Spleen (tissue), 13 donors: ENCODE measurements at places on chromosomes 13 and 19. TPM values are rescaled to one million over a fixed set of nuclear protein-coding genes. Genes with fewer than 3 reads are reported as not detected.

DNA sequence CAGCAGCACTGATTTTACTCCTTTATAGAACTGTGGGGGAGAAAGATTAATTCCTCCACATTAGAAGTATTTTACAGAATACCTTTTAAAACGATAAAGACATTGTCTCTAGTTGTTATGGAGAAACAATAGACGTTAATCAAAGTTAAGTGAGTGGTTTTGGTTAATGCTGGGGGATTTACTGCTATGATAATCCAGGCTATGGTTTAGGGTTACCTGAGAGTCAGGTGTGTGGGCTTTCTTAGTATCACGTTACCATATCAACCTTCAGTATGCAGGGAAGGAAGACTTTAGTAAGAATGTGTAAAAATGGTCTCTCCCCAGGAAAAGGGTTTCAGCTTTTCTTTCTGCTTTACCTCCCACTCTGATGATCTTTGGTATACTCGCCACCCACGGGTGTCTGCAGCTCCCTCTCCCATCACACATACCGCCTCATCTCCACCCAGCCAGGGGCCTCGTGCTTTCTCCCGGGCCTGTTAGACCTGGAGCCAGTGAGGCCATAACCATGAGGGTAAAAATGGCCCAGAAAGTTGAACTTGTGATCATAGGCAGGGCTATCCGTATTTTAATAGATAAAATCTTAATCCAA is 45.6 kb upstream of the WDFY2 start:
- peaks cover 9% of the 10 kb centered on the region for H3K4me1 ChIP-seq
- H3K27ac ChIP-seq: no peak overlapping the region
- no peak for DNase-seq
- H3K4me3 ChIP-seq: no peak overlapping the region
- H3K36me3 ChIP-seq: no peaks in the 10 kb centered on the region
- no peaks in the 10 kb centered on the region for H3K27me3 ChIP-seq

DNA sequence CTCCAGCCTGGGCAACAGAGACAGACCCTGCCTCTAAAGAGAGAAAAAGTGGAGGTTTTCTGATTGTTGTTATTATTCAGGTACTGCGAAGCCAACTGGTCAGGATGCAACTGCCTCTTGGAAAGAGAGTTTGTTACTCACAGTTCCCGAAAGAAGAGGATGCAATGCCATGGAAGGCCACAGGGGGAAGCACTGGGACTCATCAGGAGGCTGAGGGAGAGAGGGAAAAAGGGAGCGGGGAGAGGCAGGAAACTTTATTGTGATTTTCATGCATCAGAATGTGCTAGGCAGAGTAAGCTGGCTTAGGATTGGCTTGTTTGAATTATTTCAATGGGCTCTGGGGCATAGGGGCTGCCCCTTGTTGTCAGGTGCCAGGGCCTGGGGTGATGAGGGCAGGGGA is 27.6 kb downstream of the MYO9B start:
- peaks cover 41% of the 10 kb centered on the region for H3K4me1 ChIP-seq
- no peaks in the 10 kb centered on the region for H3K27me3 ChIP-seq
- peak overlapping the region; percentile 93 for H3K27ac ChIP-seq
- no peak overlapping the region for H3K4me3 ChIP-seq

GRCh38 chr19:49653466-49653806 is 11.4 kb downstream of the SCAF1 start:
- H3K4me1 ChIP-seq: peaks cover 9% of the 10 kb centered on the region
- no peaks in the 10 kb centered on the region for H3K27me3 ChIP-seq
- no peaks in the 10 kb centered on the region for H3K36me3 ChIP-seq

GRCh38 chr19:821825-822503 is at the start of gene PLPPR3:
Gene PLPPR3, minus strand, starts transcription at chr19:821955. Its CDS starts 396 bp downstream, at chr19:821559.
- H3K4me3 ChIP-seq: peak within 1 kb of the TSS; percentile 13
- no peaks in the 10 kb centered on the region for H3K36me3 ChIP-seq
- DNase-seq: no peak
- no peak within 1 kb of the TSS for H3K27ac ChIP-seq

- DNase-seq: no peak
- no peak overlapping the region for H3K4me3 ChIP-seq
- no peaks in the 10 kb centered on the region for H3K36me3 ChIP-seq
- no peak overlapping the region for H3K27ac ChIP-seq
Measured at GRCh38 chr13:47337781-47338507, 441.1 kb upstream of the HTR2A start.

DNA sequence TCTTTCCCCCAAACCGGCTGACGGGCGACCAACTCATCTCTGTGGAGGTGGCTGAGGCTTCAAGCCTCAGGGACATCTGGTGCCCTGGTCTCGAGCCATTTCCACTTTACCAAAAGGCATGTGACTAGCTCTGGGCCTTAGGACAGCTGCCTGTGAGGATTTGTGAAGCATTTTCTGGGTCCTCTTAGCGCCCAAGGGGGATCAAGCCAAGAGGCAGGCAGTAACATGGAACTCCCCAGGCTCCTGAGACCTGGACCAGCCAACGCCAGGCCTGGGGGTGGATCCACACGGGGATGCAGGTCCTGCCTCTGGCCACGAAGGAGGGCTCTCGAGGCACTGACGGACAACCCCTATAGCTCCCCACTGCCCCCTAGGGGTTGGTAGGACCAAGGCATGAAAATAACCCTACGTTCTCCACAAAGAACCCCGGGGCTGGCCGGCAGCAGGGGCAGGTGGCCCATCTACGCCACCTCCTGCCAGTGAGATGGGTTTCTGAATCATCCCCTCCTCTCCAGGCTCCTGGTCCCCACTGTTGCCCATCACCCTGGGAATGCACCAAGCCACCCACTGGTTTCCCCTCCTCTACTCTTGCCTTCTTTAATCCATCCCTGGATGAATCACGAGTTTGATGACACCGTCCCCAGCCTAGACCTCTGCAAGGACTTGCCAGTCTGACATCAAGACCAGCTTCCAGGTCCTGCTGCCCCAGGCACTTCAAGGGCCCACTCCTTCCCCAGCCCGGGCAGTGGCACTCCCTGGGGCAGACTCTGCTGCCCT is 7.0 kb upstream of the MYDGF start:
- H3K27ac ChIP-seq: no peak overlapping the region
- no peak for DNase-seq
- H3K4me1 ChIP-seq: no peaks in the 10 kb centered on the region
- no peaks in the 10 kb centered on the region for H3K27me3 ChIP-seq

PPP1R15A gene
- 47.6 TPM for total RNA-seq

STOML3 gene
- total RNA-seq: not detected

DNA sequence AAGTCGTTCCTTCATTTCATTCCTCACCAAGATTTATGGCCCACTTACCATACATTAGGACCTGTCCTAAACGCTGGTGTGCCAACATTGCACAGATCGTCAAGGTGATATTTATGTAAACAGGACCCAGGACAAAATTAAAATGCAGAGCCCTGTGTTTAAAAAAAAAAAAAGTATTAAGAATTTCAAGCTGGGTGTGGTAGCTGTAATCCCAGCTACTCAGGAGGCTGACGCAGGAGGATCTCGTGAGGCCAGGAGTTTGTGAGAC is 6.5 kb upstream of the ZNF444 start:
- peaks cover 51% of the 10 kb centered on the region for H3K4me1 ChIP-seq
- no peaks in the 10 kb centered on the region for H3K36me3 ChIP-seq

CYP4F3 gene
- total RNA-seq: 6.0 TPM

GRCh38 chr19:14840206-14840605 is 5.2 kb upstream of the OR7A5 start:
- no peaks in the 10 kb centered on the region for H3K36me3 ChIP-seq
- DNase-seq: no peak
- H3K27ac ChIP-seq: no peak overlapping the region
- no peak overlapping the region for H3K4me3 ChIP-seq
- H3K4me1 ChIP-seq: no peaks in the 10 kb centered on the region
